Heart left ventricle (tissue), 16 donors: ENCODE measurements at places on chromosomes 5 and 9. TPM values are rescaled to one million over a fixed set of nuclear protein-coding genes. Genes with fewer than 3 reads are reported as not detected.
A peak's percentile ranks its signal among the peaks of the same experiment; 100 is the strongest.

Gene AFAP1L1
- total RNA-seq, result 57.7 TPM

DNA sequence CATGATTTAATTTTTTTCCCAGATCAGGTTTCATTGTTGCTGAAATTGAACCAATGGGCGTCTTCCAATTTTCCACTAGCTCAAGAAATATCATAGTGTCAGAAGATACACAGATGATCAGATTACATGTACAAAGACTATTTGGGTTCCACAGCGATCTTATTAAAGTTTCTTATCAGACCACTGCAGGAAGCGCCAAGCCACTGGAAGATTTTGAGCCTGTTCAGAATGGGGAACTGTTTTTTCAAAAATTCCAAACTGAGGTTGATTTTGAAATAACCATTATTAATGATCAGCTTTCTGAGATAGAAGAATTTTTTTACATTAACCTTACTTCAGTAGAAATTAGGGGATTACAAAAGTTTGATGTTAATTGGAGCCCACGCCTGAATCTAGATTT is 251.6 kb downstream of the ADGRV1 start:
- DNase-seq, result no peak

DNA sequence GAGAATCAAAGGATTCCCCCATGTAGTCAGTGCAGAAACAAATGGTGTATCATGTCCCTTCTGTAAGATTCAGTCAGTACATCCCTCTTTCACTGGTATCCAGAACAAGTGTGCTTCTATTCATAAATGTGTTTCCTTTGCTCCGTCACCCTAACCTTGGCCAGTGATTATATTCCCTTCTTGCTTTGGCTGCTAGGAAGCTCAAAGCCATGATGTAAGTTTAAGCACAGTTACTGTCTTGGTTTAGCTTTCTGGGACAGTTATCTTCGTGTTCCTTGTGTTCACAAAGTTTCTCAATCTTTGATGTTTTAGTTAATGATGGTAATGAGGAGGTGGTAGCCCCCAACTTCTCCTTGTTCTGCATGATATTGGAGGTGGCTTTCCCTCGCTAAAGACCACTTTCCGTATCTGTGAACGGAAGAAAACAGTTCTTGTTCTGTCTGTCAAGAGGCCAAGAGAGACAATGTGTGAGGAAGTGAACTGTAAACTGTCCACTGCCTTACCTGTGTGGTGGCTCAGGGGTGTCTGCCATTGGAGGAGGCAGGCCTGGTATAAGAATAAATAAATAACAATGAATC is 2.2 kb upstream of the AMBP start:
- no peak for DNase-seq

DNA sequence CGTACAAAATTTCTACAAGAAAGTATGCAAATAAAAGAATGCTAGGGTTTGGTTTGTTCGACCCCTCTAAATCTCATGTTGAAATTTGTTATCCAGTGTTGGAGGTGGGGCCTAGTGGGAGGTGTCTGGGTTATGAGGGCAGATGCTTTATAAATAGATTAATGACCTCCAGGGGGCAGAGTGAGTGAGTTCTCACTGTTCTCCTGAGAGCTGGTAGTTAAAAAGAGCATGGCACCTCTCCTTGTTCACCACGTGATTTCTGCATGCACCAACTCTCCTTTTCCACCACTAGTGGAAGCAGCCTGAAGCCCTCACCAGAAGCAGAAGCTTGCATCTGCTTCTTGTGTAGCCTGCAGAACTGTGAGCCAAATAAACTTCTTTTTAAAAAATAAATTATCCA is 50.4 kb upstream of the FAM170A start:
- DNase-seq, result no peak

DNA sequence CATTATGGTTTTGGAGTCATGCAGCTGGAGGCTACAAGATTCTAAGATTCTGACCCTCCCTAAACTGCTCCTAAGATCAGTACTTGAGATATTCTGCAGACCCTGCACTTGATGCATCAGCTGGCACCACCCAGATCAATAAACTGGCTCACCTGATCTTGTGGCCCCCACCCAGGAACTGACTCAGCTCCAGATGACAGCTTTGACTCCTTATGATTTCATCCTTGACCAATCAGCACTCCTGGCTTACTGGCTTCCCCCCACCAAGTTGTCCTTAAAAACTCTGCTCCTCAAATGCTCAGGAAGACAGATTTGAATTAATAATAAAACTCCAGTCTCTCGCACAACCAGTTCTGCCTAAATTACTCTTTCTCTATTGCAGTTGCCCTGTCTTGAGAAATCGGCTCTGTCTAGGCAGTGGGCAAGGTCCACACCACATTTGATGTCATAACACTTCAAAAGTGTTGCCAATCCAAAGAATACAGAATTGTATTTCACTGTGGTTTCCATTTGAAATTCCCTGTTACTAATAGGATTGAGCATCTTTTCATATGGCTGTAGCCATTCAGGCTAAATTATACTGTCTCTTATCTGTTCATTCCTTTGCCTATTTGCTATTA is 14.8 kb upstream of the SLC30A5 start:
- DNase-seq, result no peak

GRCh38 chr9:27586304-27586703 is 13.0 kb upstream of the C9orf72 start:
- DNase-seq, result no peak

Gene ZNF462
- 32.0 TPM for total RNA-seq

- no peak for DNase-seq
These were observed 4.9 kb downstream of the TXNDC8 start for GRCh38 chr9:110332766-110333165.

Gene PALM2AKAP2
- 83.9 TPM for total RNA-seq

DNA sequence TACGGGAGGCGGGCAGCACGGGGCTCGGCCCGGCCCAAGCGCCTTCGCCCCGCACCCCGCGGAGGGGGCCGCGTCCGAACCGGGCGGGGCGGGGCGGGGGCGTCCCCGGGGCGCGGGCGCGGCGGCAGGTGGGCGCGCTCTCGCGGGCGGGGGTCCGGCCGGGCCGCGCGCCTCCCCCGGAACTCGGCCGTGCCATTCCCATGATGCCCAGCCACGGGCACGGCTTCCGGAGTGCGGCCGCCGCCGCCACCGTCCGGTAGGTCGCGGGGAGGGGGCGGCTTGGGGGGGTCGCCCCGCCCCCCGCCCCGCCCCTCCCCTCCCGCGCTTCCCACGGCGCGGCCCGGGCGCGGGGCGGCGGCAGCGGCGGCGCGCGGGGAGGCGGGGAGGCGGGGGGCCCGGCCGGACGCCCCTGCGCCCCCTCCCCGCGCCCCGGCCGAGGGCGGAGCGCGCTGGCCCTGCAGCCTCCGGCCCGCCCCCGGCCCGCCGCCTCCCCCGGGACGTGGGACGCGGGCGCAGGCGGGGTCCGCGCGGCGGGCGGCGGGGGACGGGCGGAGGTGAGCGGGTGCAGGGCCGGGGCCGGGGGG is at the start of gene PPP1R26:
Gene PPP1R26, plus strand, starts transcription at position 314 of the 584 bp plus-strand sequence. CDS start 4,729 bp downstream, outside the sequence.
- peak; percentile 66 for DNase-seq

GRCh38 chr5:50672663-50673062 is 6.2 kb downstream of the PARP8 start:
- no peak for DNase-seq

DNA sequence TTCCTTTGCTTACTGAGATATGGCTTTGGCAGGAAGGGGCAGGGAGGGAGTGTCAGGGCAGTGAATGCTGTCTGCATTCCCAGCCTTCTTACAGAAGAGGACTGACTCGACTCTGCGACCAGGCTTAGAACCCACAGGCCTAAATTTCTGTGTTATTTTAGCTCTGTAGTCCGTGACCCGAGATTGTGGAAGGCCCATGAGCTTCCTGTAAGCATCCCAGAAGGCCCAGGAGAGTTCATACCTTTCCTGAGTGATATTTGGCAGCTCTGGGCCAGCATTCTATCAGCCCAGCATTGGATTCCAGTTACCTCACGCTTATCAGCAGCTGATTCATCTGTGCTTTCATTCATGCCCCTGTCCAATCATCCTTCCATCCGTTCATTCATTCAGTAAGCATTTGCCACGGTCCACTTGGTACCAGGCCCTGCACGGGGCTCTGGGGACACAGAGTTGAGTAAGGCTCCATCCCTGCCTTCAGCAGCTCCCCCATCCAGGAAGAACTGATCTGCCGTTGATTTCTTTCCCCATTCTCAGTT is 28.2 kb upstream of the RPL26L1 start:
- DNase-seq, result no peak

GRCh38 chr5:150419630-150420270 is 7.0 kb upstream of the CD74 start:
- DNase-seq, result no peak

DNA sequence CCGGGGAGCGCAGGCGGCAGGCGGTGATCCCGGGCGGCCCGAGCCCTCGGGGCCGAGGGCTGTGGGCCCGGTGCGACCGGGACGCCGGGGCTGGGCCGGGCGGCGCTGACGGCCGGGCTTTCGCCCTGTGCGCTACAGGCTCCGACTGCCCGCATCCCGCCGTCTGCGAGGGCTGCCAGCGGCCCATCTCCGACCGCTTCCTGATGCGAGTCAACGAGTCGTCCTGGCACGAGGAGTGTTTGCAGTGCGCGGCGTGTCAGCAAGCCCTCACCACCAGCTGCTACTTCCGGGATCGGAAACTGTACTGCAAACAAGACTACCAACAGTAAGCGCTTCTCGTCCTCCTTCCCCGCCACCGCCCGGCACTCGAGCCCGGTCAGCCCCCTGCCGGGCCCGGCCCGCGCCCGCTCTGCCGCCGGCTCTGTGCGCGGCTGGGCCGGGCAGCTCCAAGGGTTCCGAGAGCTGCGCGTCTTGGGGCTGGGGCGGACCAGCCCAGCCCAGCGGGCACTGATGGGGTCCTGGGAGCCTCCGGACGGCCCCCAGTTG is 1.6 kb downstream of the LMX1B start:
- DNase-seq, result peak; percentile 54

DNA sequence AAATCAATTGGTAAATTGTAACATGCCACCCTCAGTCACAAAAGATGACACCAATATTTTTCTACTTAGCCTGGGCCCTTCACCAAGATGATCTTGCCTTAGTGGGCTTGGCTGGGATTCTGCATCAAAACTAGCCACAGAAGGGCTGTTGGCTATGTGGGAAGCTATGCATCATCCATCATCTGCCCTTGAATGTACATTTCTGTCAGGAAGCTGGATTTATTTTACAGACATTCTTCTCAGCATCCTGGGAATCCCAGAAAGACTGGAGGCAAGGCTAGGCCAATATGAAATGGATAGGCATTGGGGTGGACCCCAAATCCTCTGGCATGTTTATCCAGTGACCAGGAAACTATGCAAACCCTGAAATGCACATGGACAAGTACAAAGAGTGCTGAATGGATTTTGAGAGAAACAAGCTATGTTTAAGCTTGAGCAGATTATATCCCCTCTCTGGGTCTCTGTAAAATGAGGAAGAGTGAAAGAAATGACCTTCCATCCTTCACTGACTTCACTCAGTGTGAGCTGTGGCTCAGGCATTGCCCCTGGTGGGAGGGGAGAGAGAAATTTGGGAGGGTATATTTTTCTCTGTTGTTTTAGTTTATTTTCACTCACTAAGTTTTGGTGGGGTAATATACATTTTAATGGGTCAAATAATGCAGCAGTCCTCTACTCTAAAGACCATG is 283.6 kb downstream of the EBF1 start:
- no peak for DNase-seq

Gene CSF1R
- total RNA-seq, result 143 TPM

Gene ABCA1
- total RNA-seq, result 30.2 TPM

DNA sequence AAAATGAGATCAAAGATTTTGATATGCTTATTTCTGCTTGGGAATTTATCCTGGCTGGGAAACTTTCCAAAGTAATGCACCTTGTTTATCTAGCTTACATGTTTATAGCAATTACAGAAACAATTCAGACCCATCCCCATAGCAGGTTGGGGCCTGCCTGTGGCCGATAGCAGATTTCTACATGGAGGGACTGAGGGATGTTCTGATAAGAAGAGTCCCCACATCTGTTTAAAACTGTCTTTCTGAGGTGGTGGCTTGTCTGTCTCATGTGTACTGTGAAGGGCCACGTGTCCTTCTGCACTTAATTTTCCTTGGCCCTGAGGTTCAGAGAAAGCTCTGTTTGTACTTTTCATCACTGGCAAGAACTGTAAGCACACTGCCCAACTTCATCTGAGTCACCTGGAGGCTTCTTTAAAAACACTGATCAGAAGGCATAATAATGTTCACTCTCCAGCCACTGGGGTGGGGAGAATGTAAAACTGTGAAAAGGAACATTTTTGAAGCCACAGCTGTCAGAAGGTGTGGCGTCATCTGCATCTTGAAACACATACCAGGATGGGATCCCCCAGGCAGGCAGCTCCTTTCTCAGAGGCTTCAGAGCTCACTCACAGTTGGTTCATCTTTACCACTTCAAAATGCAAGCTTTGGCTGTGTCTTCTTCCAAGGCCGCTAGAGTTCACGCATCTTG is 80.3 kb downstream of the MAP1B start:
- no peak for DNase-seq

Gene SPATA31D4
- not detected for total RNA-seq

Gene SMU1
- total RNA-seq, result 11.5 TPM
